ENCODE measurements at places on chromosomes 7 and 10.

DNA sequence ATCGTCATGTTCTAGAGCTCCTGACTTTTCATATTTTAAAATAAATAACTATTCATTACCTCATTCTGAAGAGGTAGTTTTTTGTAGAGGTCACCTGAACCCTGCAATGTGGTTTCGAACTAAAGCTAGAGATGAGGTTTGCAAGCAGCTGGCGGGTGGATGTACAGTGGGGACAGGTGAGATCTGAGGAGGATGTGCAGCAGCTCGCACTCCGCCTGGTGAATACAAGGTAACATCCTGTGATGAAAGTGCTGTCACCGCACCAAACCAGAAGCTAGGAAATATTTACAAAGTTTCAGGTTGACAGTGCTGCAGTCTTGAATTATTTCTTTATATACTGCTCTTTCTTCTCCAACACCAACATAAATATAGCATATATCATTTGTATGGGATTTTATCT, 26.5 kb downstream of the NDUFB2 start:
- peak; percentile 72 for ATAC-seq

GRCh38 chr10:105644091-105644490, 1003.0 kb downstream of the SORCS3 start:
- no peak for ATAC-seq

DNA sequence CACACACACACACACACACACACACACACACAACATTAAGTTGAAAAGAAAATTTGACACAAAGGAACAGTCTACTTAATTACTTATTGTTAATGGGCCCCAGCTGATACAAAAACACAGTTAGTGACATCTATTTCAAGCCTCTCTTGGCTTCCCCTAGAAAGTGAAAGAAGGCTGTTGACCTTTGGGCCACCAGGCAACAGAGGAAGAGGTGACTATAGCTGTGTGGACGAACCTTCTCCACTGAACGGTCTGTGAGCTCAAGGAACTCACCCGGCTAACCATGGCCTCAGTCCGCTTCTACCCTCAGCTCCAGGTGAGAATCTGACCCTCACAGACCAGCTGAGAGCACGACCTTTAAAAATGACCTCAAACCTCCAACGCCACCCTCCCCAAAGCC, 32.9 kb upstream of the CALN1 start:
- ATAC-seq: no peak

DNA sequence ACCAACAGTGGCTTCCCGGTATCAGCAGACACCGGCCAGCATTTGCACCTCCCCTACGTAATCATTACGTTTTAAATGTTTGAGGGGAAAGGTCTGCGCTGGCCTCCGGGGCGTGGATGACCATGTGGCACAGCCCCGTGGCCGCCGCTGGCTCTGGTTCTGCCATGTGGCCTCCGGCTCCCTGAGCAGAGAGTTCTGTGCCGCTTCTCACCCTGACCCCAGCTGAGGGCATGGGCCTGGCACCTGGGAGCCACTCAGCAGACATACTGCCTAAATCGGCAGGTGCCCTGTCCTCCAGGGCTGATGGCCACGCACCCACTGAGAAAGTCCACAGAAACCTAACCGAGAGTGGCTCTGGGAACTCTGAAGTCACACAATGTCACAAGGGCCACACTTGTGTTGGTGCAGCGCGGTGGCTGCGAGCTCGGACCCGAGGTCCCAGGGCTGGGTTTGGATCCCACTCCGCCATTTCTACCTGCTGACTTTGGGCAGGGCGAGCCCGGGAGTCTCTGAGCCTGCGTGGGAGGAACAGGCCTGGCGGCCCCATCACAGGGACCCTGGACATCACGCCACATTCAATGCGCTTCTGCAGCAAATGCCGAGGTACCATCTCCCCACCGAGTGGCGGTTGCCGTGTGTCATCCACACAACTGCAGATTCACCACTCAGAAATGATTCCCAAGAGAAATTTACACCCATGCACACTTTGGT, 25.3 kb downstream of the CFAP46 start:
- no peak for ATAC-seq

DNA sequence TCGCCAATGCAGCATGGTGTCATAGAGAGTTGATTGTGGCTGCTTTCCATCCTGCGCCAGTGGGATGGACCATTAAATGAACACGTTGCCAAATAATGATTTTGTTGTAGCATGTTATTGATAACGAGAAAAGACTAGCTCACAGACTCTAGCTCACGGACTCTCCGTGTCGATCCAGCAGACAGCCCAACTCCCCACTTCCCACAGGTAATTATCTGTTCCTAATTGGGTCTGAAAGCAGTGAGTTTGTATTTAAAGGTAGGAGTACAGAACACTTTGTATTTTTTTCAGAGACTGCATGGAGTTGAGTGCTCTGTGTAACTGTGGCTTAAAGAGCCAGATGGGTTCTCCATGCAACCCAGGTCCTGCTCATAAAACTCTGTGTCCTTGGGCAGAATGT, 1250.5 kb downstream of the TYW1 start:
- no peak for ATAC-seq

- ATAC-seq: no peak
These were observed 468.1 kb downstream of the IPMK start for GRCh38 chr10:57799625-57800024.

- ATAC-seq: no peak
These were observed 184.5 kb upstream of the INHBA start for GRCh38 chr7:41887416-41887815.

- peak; percentile 77 for ATAC-seq
These were observed 425 bp downstream of the CASD1 start for GRCh38 chr7:94509887-94510581.

- ATAC-seq: no peak
These were observed 15.8 kb upstream of the GPR37 start for GRCh38 chr7:124781418-124781817.

DNA sequence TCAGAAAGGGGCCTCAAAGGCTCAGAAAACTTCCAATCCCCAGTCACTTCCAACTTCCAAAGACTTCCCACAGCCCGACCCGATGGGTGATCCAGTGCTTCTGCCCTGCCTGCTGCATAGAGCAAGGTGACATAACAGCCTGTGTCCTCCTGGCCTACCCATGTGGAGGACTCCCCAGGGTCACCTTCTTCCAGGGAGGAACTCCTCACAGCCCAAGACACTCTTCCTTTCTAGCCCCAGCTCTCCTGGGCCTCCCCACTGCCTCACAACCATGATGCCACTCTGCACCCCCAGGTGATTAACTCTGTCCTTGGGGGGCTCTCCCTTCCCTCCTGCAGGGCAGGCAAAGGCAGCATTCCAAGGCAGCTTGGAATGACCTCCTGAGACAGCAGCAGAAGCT, 158.4 kb upstream of the PDE1C start:
- no peak for ATAC-seq

DNA sequence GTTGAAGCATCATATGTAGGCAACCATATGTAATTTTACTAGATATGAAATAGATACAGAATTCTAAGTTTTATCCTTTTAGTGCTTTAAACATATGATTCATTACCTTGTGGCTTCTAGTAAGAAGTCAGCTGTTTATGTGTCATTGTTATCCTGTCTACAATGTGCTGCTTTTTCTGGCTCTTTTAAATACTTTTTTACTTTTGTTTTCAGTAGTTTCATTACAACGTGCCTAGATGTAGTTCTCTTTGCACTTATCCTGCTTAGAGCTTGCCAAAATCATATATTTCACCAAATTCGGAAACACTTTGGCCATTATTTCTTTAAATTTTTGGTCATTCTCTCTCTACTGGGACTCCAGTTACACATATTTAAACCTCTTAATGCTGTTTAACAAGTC, 26.4 kb downstream of the YAE1 start:
- ATAC-seq: peak; percentile 80

- no peak for ATAC-seq
These were observed 398.9 kb downstream of the PHTF2 start for GRCh38 chr7:78197447-78197846.

DNA sequence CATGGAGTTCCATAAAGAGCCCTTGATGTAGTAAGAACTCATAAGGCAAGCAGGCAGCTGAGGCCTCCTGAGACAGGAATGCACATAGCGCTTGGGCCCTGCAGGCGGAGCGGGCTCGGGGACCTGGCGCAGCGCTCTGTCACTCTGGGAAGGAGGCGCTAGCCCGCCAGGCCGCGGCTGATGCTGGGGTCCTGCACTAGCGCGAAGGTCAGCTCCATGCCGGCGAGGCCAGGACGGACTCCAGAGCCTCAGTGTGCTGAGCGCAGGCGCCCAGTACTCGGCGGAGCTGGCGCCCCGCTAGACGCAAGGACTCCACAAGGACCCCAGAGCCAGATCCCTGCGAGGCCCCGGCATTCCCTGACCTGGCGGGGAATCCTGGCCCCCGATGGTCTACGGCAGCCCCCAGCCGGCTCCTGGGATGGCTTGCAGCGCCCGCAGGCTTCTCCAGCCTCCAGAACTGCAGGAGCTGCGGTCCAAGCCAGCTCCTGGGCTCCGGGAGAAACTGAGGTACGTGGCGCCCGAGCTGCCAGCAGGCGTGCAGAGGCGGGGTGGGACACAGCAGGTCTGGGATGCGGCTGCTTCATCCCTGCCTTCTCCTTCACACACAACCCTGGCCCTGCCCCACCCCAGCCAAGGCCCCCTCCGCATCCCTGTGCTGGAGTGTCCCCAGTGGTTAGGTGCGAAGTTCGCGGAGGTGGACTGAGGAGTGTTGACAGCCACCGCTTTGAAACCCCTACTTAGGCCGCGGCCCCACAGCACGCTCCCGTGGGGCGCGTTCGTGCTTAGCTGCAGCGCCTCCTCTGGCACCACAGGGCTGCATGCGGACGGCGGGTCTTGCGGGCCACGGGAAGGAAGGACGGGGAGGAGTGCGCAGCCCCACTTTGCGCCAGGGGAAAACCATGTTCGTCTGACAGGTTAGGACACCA, 761.5 kb upstream of the POM121L12 start:
- ATAC-seq: no peak
